ENCODE measurements at places on chromosomes 2 and 18.

- no peaks in the 10 kb centered on the region for H3K36me3 ChIP-seq
- H3K4me3 ChIP-seq: no peak overlapping the region
- no peak for DNase-seq
- no peaks in the 10 kb centered on the region for H3K4me1 ChIP-seq
Observed at GRCh38 chr2:129112181-129112580, 793.5 kb upstream of the HS6ST1 start.

- DNase-seq: no peak
- no peak overlapping the region for H3K4me3 ChIP-seq
- no peaks in the 10 kb centered on the region for H3K36me3 ChIP-seq
- H3K27ac ChIP-seq: no peak overlapping the region
- no peaks in the 10 kb centered on the region for H3K4me1 ChIP-seq
Observed at GRCh38 chr2:16487686-16488085, 177.9 kb downstream of the CYRIA start.

GRCh38 chr2:238686223-238686622 is 161.7 kb upstream of the TWIST2 start:
- H3K4me3 ChIP-seq: no peak overlapping the region
- H3K27ac ChIP-seq: no peak overlapping the region
- H3K4me1 ChIP-seq: peaks cover 9% of the 10 kb centered on the region
- DNase-seq: no peak
- no peaks in the 10 kb centered on the region for H3K36me3 ChIP-seq

GRCh38 chr2:81706856-81707255 is 1402.3 kb upstream of the LRRTM1 start:
- no peak for DNase-seq
- no peak overlapping the region for H3K27ac ChIP-seq
- H3K4me1 ChIP-seq: no peaks in the 10 kb centered on the region

DNA sequence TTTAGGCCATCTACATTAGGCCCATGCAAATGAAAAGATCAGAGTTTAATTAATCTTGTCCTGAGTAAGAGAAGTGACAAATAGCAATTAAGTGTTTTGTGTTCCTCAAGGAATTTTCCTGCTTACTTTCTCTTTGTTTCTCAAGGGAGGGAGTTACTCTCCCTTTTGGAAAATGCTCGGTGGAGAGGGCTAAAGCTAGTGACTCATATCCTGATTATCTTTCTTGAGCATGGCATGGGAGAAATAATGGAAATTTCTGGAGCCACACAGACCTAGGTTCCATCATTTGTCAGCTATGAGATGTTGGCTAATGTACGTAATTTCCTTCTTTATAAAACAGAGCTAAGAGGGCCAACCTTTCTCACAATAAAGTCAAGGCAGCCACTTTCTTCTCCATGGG is 177.1 kb downstream of the ETAA1 start:
- no peaks in the 10 kb centered on the region for H3K4me1 ChIP-seq
- H3K36me3 ChIP-seq: no peaks in the 10 kb centered on the region
- no peaks in the 10 kb centered on the region for H3K27me3 ChIP-seq

DNA sequence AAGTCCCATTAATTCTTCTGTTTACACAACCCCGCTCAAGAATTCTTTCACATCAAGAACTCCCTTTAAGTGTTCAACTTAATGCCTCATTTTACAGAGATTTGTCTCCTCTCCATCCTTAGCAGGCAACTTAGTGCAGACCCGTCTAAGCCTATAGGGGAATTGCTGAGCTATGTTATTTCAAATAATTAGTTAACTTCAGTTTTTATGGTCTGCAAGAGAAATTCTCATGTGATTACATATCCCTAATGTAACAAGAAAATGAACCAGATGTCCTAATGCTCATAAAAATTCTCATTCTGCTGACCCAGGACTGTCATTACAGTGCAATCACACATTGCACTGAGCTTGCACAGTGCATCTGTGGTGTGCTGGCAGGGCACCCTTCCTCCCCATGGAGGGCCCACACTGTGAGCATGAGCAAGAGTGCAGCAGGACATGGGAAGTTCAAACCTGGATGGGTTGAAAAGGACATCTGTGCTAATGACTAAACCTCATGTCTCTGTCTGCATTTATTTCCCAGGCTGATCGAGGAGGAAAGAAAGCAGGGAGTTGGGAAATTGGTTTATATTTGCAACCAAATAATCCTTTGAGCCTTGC is 97.1 kb downstream of the COL5A2 start:
- DNase-seq: no peak
- H3K27ac ChIP-seq: no peak overlapping the region
- no peaks in the 10 kb centered on the region for H3K4me1 ChIP-seq
- no peaks in the 10 kb centered on the region for H3K36me3 ChIP-seq
